Coronary artery (tissue), 2 donors: ENCODE measurements at places on chromosomes 4 and X.

DNA sequence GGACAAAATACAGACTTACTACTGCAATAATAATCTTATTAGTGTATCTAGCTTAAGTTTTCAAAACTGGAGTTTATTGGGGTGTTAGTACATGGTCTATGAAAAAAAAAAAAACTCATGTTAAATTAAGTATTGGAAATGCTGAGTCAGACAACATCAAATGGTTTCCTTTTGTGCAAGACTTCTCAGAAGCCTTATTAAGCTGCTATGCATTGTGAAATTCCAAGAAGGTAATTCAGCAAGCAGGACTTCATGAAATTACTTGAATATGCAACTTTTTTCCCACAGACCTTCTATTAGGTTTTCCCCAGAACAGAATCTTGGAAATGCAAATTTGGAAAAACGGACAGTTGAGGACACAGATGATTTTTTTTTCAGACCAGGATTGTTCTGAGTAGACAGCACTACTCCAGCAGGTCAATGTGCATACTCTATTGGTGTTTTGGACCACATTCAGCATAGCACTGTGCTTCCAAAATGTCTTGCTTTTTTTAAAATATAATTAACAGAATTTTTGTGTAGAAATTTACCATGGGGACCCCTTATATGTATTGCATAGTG, 568.8 kb upstream of the TENM3 start:
- no peak for DNase-seq

GRCh38 chr4:98639523-98639922, 18.9 kb downstream of the TSPAN5 start:
- no peak for DNase-seq

DNA sequence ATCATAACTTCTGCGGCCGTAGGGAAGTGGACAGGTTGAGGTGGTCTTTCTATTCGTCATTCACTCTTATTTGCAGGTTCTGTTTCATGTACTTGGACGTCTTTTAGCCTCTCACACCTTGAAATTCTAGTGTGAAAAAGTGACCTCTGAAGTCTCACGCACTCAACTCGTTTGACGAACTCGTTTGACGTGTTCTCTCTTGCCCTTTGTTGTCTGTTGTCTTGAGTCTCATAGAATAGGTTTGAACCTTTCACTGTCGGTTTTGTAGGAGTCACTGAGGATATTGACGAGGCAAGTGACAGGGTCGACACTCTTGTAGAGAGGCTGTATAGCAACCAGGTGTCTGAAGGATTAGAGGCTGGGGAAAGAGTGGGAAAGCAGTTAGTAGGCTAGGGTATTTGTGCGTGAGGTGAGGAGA, 1.1 kb upstream of the PGRMC2 start:
- DNase-seq, result no peak

GRCh38 chr4:150327262-150327780, 249.1 kb downstream of the DCLK2 start:
- DNase-seq, result no peak

DNA sequence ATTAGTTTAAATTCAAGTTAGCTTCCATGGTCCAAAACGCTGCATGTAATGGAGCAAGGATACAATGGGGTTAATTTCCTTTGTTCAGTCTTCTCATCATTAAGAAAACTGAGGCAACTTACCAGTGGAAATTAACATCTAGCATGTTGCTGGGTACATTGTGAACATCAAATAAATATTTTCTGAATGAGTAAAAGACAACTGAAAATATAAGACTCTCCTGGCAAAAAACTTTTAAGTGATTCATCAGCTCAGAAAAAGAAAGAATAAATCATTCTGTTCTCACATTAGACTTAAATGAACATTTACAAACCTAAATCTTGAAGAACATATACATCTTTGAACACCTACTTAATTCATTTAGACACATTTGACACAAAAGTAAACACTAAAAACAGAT, 138.4 kb upstream of the ETNPPL start:
- no peak for DNase-seq

DNA sequence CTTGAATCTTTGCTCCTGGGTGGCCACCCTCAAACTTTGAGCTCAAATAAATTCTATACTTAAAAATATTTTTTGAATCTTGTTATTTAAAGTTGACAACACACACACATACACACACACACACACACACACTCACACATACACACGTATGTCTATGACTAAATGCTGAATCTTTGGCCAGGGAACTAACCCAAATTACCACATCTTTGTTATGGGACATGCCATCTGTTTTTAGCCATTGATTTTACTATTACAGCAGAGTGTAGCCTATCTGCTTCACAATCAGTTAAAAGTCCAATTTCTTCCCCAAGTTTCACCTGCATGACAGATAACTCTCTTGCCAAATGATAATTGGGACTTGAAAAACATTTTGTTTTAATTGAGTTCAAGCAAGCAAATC, 45.0 kb upstream of the USP46 start:
- no peak for DNase-seq

- no peak for DNase-seq
These were observed 15.8 kb upstream of the NPFFR2 start for GRCh38 chr4:72016011-72016410.

DNA sequence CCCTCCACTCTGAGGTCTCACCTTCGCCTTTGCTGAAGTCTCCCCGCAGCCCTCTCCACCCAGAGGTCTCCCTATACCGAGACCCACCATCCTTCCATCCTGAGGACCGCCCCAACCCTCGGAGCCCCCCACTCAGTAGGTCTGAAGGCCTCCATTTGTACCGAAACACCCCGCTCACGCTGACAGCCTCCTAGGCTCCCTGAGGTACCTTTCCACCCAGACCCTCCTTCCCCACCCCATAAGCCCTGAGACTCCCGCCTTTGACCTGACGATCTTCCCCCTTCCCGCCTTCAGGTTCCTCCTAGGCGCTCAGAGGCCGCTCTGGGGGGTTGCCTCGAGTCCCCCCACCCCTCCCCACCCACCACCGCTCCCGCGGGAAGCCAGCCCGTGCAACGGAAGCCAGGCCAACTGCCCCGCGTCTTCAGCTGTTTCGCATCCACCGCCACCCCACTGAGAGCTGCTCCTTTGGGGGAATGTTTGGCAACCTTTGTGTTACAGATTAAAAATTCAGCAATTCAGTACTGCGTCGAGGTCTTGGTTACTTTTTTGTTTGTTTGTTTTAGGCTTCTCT, 5.0 kb downstream of the SOD3 start:
- DNase-seq, result no peak

- DNase-seq, result peak; percentile 72
These were observed 565 bp downstream of the MOB1B start for GRCh38 chr4:70902577-70903290.

- no peak for DNase-seq
These were observed 1.0 kb downstream of the SNX12 start for GRCh38 chrX:71067089-71067488.

- no peak for DNase-seq
These were observed 86.1 kb downstream of the MAGEB10 start for GRCh38 chrX:27893871-27894270.

DNA sequence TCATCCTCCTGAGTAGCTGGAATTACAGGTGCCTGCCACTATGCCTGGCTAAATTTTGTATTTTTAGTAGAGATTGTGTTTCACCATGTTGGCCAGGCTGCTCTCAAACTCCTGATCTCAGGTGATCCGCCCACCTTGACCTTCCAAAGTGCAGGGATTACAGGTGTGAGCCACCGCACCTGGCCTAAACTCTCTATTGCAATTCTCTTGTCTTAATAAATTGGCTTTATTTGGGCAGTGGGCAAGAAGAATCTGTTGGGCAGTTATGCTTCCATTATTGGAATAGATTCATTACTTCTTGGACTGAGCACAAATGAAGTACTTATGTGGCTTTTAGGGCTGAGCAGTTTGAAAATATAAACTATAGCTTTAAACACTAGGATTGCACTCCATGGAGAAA, 8.2 kb upstream of the GPAT3 start:
- no peak for DNase-seq

DNA sequence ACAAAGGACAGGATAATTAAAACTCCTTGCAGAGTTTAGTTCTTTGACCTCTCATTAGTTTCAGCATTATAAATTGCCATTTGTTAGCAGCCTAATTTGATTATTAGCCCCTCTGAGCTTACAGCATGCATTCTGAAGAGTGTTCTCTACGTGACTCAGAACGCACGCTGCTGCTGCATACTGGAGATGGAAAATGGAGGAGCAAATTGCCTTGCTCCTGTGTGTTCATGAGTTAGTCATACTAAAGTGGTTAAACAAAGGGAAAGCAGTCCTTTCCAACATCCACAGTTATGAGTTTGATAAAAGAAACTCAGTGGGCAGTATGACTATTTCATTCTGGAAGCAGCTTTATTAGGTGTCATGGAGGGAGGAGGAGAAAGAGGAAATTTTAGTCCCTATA, 922.5 kb downstream of the RPA4 start:
- no peak for DNase-seq

DNA sequence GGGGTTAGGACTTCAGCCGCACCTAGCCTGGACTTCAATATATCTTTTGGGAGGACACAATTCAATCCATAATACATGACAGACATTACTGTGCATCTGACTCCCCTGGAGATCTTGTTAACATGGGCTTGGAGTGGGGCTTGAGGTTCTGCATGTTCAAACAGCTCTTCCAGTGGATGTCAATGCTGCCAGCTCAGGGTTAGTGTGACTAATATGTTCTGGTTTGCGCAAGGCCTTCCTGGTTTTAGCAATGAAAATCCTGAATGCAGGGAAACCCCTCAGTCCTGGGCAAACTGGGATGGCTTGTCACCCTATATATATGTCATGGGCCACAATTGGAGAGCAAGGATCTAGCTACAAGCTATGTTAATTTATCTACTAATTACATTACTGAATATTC, 2.7 kb upstream of the TSPAN7 start:
- no peak for DNase-seq

DNA sequence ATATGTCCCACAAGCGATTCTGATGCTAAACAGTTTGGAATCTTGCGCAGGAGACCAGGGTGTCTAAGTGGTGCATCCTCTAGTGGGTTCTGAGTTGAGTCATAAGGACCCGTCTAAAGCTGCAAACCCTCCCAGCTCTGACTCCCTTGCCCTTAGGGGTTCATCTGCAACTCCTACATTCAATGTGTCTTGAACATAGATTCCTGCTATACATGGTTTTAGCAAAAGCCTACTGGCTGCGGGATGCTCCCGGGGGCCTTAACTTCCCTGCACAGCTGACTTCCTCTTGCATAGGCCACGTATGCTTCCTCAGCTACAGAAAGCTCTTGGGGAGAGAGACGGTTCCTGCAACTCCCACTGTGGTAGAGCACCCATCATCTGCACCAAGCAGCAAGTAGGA, 236.7 kb downstream of the EVC2 start:
- DNase-seq, result no peak

- no peak for DNase-seq
These were observed 4.5 kb downstream of the GLRA2 start for GRCh38 chrX:14533867-14534266.

- no peak for DNase-seq
These were observed 208.5 kb upstream of the FAT1 start for GRCh38 chr4:186932196-186932595.
